Stimulated activated CD4-positive, alpha-beta T cell treated with anti-CD3 and anti-CD28 coated beads, Interleukin-12 subunit alpha, Interleukin-12 subunit beta, amount 100 ng/mL, for 24 hours (primary cell): ENCODE measurements at places on chromosomes 5 and 9.

GRCh38 chr5:145957388-145957787, 21.0 kb downstream of the SH3RF2 start:
- no peak for DNase-seq

GRCh38 chr9:93612796-93613154, 36.4 kb downstream of the PHF2 start:
- no peak for DNase-seq

- DNase-seq, result peak; percentile 55
Measured at GRCh38 chr5:1792842-1793266, 6.8 kb downstream of the MRPL36 start.

- DNase-seq, result no peak
Measured at GRCh38 chr9:125963932-125964331, 216.8 kb downstream of the PBX3 start.

- no peak for DNase-seq
Measured at GRCh38 chr5:69213513-69214215, 21.0 kb upstream of the CDK7 start.

- no peak for DNase-seq
Measured at GRCh38 chr5:6118691-6119090, 259.7 kb downstream of the MED10 start.

DNA sequence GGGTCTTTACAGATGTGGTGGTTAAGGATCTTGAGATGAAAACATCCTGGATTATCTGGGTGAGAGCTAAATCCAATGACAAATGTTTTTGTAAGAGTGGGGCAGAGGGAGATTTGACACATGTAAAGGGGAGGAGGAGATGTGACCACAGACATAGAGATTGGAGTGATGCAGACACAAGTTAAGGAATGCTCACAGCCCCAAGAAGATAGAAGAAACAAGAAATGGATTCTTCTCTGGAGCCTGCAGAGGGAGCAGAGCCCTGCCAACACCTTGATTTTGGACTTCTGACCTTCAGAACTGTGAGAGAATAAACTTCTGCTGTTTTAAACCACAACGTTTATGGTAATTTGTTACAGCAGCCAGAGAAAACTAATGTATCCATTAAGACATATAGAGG, 21.7 kb downstream of the ITGA2 start:
- no peak for DNase-seq

DNA sequence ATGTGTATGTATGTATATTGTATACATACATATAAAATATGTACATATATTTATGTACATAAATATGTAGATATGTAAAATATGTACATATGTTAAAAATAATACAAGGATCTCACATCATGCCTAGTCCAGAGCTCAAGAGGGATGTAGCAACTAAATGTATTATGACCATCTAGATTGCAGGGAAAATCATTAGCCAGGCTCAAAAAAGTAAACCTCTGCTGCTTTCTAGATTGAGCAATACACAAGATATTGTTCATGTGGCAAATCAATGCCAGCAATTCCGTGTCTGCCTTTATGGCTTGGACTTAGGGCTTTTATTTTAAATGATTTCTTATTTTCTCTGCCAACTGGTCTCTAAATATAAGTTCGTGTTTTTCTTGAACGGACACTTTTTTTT, 65.2 kb downstream of the RAI14 start:
- DNase-seq, result no peak

DNA sequence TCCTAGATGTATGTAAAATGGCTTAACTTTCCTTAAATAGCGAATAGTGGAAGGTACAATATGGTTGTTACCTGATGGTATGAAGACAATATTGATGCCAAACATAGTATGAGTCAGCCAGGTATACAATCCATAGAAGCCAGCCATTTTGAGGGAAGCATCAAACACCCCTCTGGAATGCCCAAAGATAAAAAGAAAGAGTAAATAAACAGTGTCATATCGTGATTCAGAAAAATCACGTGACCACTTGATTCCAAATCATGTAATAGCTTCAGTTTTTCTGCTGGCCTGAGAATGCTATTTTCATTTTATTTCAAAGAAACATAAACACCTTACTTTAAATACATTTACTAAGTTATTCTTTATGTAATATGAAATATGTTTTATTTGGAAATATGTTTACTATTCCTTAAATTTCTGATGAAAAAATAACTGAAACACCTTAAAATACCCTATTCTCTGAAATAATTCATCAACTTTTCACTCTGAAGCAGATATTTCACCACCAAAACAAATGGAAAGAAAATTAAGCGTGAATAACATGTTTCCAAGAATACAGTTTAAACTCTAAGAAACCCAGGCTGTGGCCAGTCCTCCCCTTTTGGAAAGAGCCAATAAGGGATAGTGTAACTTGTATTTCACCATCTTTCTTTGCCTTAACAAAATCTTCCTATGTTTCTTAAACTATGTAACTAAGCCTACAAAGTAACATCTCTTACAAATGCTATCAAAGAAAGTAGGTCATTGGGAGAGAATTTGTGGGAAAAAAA, 24.8 kb upstream of the CTNNAL1 start:
- DNase-seq, result no peak

DNA sequence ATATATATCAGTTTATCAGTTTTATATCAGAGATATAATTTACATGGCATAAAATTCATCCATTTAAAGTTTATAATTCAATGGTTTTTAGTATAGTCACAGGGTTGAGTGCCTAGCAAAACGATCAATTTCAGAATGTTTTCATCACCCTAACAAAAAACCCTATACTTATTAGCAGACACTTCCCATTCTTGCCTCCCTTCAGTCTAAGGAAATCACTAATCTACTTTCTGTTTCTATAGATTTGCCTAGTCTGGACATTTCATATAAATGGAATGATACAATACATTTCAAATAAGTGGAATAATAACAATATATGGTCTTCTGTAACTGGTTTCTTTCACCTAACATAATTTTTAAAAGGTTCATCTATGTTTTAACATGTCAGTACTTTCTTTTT, 9.6 kb upstream of the LNPEP start:
- DNase-seq, result no peak

DNA sequence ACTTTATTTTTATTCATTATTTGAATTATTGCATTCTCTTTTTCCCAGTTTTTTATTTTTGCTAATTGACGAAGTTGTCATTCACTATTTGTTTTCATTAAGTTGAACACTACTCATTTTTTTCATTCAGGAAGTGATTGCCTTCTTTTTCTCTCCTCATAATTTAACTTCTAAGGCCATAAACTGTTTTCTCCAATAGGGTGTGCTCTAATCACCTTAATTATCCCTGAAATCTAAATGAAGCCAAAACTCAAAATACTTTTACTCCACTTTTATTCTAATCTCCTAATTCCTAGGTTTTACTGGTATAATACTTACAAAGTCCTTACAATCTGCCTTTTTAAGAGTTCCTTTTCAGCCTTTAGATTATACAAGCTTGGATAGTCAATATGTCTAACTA, 2.9 kb upstream of the OR13C2 start:
- DNase-seq, result no peak
